ENCODE measurements at places on chromosomes 6 and 20. TPM values are rescaled to one million over a fixed set of nuclear protein-coding genes. Genes with fewer than 3 reads are reported as not detected.

DNA sequence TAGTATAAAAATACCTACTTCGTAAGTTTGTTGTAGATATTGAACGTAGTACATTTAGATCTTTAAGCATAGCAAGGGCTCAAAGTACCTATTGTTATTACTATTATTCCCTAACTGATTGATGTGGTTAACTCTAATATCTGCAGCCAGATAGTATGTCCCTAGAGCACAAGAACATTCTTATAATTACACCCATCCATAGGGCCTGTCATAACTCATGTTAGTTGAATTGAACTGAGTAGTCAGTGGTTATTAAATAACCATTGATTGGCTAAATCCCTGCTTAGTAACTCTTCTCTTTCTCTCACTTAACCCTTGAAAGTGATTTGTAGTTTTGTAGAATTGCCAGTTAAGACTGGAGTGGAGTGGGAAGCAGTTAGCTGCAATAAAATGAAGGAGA is 207.5 kb upstream of the HS3ST5 start:
- no peak for DNase-seq

DNA sequence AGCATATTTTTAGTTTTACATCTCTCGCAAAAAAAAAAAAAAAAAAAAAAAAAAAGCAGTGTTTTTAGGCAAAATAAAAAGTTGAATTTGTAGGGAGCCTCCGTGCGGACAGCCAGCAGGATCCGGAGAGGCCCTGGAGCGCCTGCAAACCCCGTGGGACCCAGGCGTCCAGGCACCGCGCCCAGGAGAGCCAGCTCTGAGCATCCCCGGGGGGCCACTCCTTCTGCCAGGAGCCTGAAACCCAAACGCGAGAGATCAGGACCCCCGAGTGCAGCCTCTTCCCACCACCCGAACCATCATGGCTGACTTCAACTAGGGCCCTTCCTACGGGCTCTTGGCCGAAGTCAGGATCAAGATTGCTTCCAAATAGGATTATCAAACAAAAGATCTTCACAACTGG is 54.1 kb upstream of the LY86 start:
- no peak for DNase-seq

DNA sequence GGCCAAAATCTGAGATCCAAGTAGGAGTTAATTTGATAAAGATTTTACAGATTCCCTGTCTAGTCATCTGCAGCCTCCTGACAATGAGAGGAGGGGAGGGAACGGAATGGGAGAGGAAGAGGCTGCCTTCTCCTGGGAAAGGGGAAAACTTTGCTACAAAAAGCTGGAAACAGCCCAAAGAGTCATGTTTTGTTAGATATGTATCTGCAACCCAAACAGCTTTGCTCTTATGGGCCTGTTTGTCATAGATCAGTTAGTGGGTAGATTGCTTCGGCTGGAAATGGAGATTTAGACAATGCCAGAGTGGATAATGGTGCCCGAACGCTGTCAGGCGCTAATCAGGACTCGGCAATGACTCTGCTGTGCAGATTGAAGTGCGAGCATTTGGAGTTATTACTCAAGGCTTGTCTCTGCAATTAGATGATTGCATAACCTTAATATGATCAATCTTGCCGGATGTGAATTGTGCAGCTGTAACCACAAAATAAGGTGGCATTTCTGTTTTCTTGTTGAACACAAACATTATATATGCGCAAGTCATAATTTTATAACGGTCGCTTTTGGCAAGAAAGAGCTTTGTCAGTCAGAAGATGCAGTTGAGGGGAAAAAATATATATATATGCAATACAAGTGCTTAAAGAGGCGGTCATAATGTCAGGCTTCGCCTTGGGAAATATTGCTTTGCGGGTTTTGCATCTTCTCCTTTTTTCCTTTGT is 92.4 kb upstream of the MAFB start:
- DNase-seq: no peak

- DNase-seq: no peak
Observed at GRCh38 chr6:149218471-149218870, 99.0 kb upstream of the TAB2 start.

SSTR4 gene
- not detected for total RNA-seq

FOXA2 gene
- total RNA-seq: 1.1 TPM

SLC22A7 gene
- total RNA-seq: not detected
